ENCODE measurements at places on chromosomes 7 and 10.

- DNase-seq, result no peak
These were observed 106.1 kb downstream of the KCNMA1 start for GRCh38 chr10:77531441-77532001.

- DNase-seq, result no peak
These were observed 12.7 kb downstream of the TSPAN14 start for GRCh38 chr10:80466724-80467326.

DNA sequence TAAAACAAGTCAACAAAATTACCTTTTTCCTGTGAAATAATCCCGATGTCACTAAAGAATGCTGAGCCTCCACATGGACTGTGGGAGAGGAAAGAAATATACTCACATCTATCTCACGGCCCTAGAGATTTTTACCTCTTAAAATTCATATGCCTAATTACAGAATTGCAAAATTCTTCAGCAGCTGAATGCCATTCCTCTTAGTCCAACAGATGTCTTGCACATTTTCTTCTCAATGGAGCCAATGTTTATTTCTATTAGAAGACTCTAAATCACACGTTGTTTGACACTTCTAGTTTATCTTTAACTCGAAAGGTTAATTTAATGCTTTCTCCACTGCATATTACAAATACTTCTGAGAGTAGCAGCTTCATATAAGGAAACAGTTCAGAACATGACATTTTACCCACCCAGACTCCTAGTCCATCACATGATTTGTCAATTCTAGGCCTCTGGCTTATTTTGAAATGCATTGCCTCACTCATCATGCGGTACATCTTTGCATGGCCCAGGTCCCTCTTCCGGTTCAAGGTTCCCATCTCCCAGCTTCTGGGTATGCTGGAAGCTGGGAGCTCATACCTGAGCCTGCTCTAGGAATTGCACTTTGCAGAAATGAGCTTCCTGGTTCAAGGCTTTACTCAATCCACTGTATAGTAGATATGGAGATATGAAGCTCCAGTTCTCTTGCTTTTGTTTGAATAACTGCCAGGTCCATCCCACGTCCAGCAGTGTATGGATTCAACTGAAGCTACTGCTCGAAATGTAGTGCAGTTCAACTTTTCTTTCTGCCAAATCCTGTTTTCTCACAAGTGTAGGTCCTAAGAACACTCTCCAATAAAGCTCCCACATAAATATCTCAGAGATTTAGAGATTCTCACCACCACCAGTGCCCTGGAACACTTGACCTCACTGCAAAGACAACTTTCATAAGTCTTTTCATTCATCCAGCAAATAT is 306.2 kb downstream of the GPR37 start:
- no peak for DNase-seq

- DNase-seq, result no peak
These were observed 37.5 kb upstream of the OCM2 start for GRCh38 chr7:98027342-98028033.

GRCh38 chr10:43573250-43574000 is 991 bp downstream of the ZNF239 start:
- no peak for DNase-seq

- DNase-seq, result no peak
These were observed 17.0 kb upstream of the ADAMTS14 start for GRCh38 chr10:70655316-70655715.

- peak; percentile 22 for DNase-seq
These were observed at the start of gene PDK4 for GRCh38 chr7:95596198-95597063. TSS of gene PDK4 (minus strand) at chr7:95596516. CDS start at chr7:95596293, 223 bp downstream.

GRCh38 chr7:17640730-17641377 is 299.4 kb downstream of the SNX13 start:
- peak; percentile 65 for DNase-seq

- DNase-seq, result no peak
These were observed 70.3 kb downstream of the ABI1 start for GRCh38 chr10:26790221-26790995.

- DNase-seq, result no peak
These were observed 16.7 kb downstream of the WDR91 start for GRCh38 chr7:135194494-135195095.

GRCh38 chr7:10648289-10648688 is 325.4 kb upstream of the PHF14 start:
- DNase-seq, result no peak

GRCh38 chr10:104028823-104029520 is 56.7 kb downstream of the COL17A1 start:
- DNase-seq, result no peak

- DNase-seq, result no peak
These were observed 212.8 kb downstream of the NSUN6 start for GRCh38 chr10:18438361-18439126.

DNA sequence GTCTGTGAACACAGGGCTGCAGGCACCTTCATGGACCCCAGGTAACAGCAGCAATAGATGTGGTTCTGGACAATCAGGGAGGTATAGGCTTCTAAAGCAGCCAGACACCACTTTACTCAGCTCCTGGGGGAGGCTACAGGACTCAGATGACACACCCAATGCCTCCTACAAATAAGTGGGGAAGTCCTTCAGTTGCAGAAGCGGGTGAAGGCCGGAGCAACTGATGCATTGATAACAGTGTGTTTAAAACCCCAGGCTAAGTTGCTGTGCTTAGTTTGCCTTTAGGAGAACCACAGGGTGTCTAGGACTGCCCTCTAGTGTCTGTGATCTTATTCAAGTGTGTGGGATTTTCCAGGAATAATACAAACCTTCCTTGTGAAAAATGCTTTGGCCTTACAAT is 5.9 kb upstream of the ITGA8 start:
- DNase-seq, result no peak

GRCh38 chr7:40717242-40717641 is 582.4 kb downstream of the SUGCT start:
- peak; percentile 76 for DNase-seq

- DNase-seq, result no peak
These were observed 79.6 kb downstream of the HGF start for GRCh38 chr7:81690251-81690650.

GRCh38 chr10:2519139-2519538 is 548.2 kb upstream of the PFKP start:
- DNase-seq, result no peak

DNA sequence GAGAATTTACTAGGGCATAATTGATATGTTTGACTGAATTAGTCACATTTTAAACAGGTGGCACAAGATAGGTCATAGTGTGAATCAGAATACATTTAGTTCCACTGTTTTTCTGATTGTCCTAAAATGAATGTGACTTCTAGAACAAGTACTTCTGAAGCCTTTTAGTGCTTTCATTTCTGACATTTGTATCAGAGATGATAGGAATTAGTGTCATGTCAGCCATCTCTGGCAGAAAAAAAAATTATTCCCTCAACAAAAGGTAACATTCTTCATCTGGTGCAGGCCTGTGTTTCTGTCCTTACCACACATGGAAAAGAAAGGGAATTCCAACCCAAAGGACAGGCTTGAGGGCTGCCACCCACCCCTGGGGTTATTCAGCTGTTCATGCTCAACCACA is 21.3 kb downstream of the GRM8 start:
- no peak for DNase-seq

DNA sequence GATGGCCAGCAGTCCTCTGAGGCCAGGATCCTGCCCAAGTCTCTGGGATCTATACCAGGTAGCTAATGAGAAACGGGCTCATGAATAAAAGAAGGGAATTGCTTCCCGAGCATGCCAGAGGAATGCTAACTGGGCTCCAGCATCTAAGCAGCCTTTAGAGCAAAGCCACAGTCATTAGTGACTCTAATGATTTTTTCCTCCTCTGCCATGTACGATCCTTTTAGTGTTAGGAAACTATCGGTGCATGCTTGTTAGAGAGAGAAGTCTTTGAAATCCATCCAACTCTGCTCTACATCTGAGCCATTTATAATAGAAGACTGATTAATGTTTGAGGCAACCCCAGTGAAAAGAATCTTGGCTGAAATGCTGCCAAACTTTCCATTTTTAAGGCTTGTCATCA is 124.9 kb upstream of the TCERG1L start:
- DNase-seq, result no peak

DNA sequence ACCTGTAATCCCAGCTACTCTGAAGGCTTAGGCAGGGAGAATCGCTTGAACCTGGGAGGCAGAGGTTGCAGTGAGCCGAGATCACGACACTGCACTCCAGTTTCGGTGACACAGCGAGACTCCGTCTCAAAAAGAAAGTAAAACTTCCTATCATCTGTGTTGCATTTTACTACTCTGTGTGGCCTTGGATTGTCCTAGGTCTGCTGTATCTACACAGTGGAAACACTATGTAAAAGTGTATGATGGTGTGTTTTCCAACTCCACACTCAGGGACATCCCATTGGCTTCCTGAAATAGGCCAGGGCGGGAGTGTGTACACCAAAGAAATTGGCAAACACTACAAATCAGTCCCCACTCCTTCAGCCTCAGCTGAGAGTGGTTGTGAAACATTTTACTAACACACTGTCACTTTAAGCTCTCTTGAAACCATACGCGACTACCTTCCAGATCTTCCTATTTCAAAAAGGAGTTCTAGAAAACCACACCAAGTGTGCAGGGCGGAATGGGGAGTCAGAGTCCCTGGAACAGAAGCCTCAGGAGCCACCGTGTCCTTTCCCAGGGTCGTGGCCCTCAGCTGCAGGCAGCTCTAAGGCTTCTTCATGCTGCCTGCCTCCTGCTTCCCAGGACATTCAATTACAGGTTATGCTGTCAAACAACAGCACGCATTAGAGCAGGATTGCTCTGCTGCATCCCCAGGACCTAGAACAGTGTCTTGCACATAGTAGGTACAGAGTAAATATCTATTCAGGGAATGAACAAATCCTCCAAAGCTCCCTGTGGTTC is 275.4 kb downstream of the PARD3 start:
- no peak for DNase-seq

DNA sequence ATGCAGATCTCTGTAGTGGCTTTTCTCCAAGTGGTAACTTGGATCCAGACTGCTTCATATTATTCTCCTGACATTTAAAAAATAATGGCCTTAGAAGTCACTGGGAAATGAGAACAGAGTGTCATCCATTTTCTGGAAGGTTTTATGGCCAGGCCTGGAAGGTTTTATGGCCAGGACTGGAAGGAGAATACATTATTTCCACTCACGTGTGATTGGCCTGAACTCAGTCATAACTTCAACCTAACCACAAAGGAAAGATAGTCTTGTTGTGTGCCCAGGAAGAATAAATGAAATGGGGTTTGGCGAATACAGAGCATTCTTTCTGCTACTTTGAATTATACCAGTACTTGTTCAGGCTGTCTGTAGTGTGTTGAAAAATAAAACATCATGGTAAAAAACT is 360.9 kb downstream of the GPAM start:
- DNase-seq, result no peak

GRCh38 chr10:123522702-123523312 is 143.3 kb upstream of the GPR26 start:
- DNase-seq, result no peak

- DNase-seq, result no peak
These were observed 20.4 kb upstream of the FIGNL1 start for GRCh38 chr7:50470250-50471163.

DNA sequence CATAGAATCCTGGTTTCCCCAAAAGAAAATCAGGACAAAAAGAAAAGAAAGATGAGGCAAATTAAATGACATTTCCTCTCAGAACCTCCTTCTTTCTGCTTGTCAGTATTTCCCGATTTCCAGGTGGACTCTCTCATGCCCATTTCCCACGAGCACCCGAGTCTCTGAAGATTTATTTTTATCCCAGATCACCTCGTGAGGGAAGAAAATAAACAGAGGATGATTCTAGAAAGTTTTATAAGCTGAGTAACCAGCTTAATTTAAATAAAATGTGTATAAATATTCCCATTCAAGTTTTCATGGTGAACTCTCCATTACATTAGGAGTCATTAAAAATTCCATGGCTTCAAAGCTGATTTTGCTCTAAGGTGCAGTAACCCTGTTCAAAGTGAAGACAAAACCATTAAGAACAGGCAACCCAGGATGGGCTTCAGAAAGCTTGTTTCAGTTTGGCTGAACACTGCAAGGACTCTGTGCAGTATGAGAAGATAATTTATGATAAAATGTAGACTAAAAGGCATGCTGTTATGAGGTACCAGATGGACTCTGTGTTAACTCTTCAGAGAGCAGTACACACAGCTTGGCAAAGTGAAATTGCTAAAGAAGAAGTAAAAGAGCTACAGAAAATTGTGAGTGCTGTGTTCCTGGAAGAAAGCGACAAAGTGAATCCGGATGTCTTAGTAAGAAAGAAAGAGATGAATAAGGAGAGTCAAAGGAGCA is 521.3 kb upstream of the LRRN3 start:
- no peak for DNase-seq

DNA sequence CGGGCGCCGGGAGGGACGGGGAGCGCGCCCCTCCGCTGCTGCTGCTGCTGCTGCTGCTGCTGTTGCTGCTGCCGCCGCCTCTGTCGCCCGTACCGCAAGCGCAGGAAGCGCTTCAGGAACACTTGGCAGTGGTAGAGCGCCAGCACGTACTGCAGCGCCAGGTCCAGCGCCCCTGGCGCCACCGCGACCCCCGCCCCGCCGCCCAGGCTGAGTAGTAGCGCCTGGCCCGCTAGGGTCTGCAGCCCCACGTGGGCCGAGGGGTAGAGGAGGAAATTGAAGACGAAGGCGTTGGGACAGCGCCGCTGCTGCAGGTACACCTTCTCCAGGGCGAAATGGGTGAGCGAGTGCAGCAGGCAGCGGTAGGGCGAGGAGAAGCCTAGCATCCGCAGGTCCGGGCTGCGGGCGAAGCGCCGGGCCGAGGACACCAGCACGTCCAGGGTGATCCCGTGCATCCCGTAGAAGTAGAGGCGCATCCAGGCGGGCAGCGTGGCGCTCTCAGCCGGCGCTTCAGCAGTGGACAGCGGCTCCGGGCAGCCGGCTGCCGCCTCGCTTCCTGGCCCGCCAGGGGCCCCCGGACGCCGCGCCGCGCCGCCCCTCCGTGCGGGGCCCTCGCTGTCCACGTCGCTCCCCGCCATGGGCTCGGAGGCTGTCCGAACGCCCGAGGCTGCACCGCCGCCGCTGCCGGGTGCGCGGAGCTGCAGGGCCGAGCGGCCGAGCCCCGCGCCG is at the start of gene TMEM229A:
Gene TMEM229A, minus strand, starts transcription at position 699 of the 726 bp plus-strand sequence. Its CDS starts 64 bp downstream, at position 635.
- peak; percentile 35 for DNase-seq
